Breast epithelium (tissue), 4 donors: ENCODE measurements at places on chromosomes 16 and 17.
A peak's percentile ranks its signal among the peaks of the same experiment; 100 is the strongest.

DNA sequence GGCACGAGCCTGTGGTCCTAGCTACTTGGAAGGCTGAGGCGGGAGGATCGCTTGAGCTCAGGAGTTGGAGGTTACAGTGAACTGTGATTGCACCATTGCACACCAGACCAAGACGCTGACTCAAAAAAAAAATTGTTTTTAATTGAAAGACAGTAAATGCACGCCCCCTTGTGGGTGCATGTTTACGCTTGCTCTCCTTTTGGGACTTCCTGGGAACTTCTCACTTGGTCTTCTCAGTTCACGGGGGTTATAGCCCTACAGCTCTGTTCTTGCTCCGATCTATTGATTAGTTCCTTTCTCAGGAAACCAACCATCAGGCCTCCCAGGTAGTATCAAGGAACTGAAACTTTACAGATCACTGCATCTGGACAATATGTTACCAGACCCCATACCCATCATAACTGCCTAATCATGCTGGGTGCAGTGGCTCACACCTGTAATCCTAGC lies 14.2 kb upstream of the RIPOR1 start:
- H3K27me3 ChIP-seq = no peaks in the 10 kb centered on the region
- no peak overlapping the region for H3K4me3 ChIP-seq
- no peaks in the 10 kb centered on the region for H3K4me1 ChIP-seq
- no peak for DNase-seq
- no peak overlapping the region for H3K27ac ChIP-seq

DNA sequence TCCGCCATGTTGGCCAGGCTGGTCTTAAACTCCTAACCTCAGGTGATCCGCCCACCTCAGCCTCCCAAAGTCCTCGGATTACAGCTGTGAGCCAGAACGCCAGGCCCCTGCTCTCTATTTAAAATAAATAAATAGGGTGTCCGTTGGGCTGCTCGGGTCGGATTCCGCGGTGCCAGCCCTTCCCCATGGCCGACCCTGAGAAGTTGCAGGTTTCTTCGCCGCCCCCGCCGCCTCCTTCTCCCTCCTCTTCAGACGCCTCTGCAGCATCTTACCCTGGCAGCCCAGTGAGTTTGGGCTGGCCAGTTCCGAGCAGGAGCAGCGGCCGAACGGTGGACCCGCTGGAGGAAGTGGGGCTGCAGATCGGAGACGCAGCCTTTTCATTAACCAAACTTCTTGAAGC lies 1.7 kb upstream of the LUC7L start:
- H3K36me3 ChIP-seq = no peaks in the 10 kb centered on the region
- no peak overlapping the region for H3K27ac ChIP-seq
- no peak for DNase-seq
- H3K4me3 ChIP-seq = no peak overlapping the region
- H3K4me1 ChIP-seq = no peaks in the 10 kb centered on the region
- no peaks in the 10 kb centered on the region for H3K27me3 ChIP-seq

- H3K4me3 ChIP-seq = no peak overlapping the region
- H3K27ac ChIP-seq = peak overlapping the region; percentile 34
- H3K27me3 ChIP-seq = no peaks in the 10 kb centered on the region
- no peak for DNase-seq
Observed at GRCh38 chr16:31052114-31052513, 18.8 kb downstream of the STX4 start.

DNA sequence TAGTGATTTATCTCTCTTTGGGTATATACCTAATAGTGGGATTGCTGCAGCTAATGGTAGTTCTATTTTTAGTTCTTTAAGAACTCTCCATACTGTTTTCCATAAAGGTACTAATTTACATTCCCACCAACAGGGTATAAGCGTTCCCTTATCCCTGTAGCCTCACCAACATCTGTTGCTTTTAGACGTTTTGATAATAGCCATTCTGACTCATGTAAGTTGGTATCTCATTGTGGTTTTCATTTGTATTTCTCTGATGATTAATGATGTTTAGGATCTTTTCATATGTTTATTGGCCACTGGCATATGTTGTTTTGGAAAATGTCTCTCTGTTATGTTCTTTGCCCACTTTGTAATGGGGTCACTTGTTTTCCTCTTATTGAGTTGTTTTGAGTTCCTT lies 88.5 kb upstream of the ZNF267 start:
- no peak for DNase-seq
- H3K4me3 ChIP-seq = no peak overlapping the region
- no peaks in the 10 kb centered on the region for H3K36me3 ChIP-seq
- no peaks in the 10 kb centered on the region for H3K27me3 ChIP-seq
- no peak overlapping the region for H3K27ac ChIP-seq

- H3K4me3 ChIP-seq = no peak overlapping the region
- H3K36me3 ChIP-seq = no peaks in the 10 kb centered on the region
- H3K27me3 ChIP-seq = no peaks in the 10 kb centered on the region
- DNase-seq = no peak
- no peak overlapping the region for H3K27ac ChIP-seq
- no peaks in the 10 kb centered on the region for H3K4me1 ChIP-seq
Observed at GRCh38 chr17:31293581-31293980, 3.5 kb downstream of the OMG start.

GRCh38 chr17:50133028-50133768 lies 3.2 kb upstream of the SAMD14 start:
- no peak for DNase-seq
- peaks cover 8% of the 10 kb centered on the region for H3K27me3 ChIP-seq
- H3K4me1 ChIP-seq = peaks cover 10% of the 10 kb centered on the region
- no peak overlapping the region for H3K27ac ChIP-seq
- no peaks in the 10 kb centered on the region for H3K36me3 ChIP-seq
- H3K4me3 ChIP-seq = no peak overlapping the region
